Heart right ventricle (tissue), 16 donors: ENCODE measurements at places on chromosomes 11 and 22. TPM values are rescaled to one million over a fixed set of nuclear protein-coding genes. Genes with fewer than 3 reads are reported as not detected.
A peak's percentile ranks its signal among the peaks of the same experiment; 100 is the strongest.

The HEPHL1 gene
- polyA plus RNA-seq, result not detected

GRCh38 chr11:68942751-68943271 is 38.0 kb downstream of the MRGPRD start:
- no peak for DNase-seq

DNA sequence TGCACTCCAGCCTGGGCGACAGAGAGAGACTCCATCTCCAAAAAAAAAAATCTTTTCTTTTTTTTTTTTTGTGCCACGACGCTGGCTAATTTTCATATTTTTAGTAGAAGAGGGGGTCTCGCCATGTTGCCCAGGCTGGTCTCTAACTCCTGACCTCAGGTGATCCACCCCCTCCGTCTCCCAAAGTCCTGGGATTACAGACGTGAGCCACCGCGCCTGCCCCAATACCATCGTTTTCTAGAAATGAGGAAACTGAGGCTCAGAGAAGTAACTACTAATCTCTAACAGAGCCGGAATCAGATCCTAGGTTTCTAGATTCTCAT is 13.5 kb downstream of the SSH3 start:
- no peak for DNase-seq

GRCh38 chr22:26853495-26853894 is 196.1 kb downstream of the MIAT start:
- no peak for DNase-seq

The CHADL gene
- polyA plus RNA-seq, result 4.5 TPM

DNA sequence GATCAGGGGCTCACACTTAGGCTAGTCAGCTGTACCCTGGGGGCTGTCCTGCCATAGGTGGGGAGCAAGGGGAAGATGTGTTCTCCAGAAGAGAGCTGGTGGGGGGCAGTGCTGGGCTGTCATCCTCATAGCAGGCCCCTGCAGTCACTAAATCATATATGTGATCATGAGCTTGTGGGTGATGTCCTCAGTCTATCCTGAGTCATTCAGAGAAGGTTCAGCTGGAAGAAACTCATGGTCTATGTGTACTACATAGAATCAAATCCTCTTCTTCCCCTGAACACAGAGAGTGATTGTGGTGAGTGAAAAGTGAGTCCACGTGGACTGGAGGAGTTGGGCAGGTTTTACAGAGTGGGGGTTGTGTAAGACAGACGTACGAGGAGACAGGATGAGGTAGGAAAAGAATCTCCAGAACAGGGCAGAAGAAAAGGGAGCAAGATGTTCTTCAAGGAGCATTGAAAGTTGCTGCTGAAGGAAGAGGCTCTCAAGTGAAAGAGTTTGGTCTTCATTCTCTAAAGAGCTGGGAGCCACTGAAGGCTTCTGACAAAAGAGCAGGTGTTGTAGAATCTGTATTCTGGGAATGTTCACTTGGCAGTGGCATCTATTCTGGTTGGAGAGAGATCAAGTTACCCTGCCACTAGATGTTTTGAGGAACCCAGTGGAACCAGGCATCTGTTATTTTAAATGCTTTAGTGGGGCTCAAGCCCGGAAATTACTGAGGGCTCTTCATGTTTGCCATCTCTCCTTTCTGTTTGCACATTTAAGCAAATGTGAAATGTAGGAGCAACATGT is 68.9 kb downstream of the C22orf31 start:
- no peak for DNase-seq

GRCh38 chr11:126698576-126698975 is 302.0 kb downstream of the KIRREL3 start:
- no peak for DNase-seq

DNA sequence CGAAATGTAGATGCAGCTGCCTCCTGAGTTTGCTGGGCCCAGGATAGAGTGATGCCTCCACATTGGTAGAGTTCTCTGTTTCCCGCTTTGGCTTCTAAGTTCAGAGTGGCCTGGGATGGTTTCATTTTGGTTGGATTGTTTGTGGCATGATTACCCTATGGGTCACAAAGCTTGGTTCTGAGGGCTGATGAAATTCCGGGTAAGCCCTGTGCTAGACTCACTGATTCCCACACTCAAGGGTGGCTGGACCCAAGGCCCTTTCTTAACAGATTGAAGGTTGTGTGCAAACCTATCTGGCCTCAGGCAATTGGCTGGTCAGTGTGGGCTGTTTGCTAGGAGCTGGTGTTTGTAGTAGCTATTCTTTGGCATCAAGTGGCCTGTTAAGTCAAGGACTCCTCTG is 158.4 kb downstream of the MYO18B start:
- no peak for DNase-seq

The YWHAH gene
- polyA plus RNA-seq, result 38.8 TPM

DNA sequence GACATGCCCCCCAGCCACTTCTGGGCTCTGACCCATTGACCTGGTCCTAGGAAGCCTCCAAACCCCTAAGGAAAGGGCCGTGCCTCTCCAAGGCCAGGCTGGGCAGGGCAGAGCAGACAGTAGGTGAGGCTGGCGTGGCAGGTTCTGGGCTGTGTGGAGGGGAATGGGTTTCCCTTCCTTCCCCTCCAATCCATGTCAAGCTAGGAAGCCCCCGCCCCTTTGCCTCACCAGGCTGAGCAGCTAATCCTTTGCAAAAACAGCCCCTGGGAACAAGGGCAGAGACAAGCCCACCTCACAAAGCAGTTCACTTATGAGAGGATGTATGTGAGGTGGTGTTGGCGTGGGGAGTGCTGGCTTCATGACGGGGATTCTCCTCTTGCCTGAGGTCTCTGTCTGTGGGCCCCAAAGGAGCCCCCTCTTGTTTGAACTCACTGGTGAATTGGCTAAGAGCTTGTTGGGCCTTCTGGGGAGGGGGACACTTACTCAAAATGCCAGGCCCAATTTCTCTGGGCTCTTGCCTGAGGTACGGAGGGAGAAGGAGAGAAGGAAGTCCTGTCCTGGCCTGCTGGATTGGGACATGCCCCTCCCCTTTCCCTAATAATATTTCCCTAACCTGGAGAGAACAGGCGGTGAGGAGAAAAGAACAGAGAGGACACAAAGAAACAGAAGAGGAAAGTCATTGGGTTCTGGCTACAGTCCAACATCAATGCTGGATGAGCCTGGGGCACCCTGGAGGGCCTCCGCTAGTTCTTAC is 1.6 kb upstream of the TRIM29 start:
- no peak for DNase-seq

DNA sequence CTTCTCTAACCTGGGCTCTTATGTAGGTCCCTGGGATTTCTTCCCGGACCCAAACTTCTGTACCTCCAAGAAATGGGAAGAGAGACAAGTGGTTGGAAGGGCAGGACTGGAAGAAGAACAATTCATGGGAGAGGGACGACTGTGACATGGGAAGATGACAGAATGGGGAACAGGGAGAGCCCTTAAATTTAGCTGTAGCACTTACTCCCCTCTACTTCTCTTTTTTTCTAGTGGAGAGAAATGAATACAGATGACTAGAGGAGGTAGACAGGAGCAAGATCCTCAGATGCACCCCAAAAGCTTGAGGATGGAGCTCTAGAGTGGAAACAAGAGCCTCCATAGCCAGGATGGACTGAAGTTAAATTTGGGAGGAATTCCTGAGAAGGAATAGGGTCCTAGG is 2.3 kb downstream of the RHOG start:
- DNase-seq, result no peak

The SLC5A12 gene
- polyA plus RNA-seq, result not detected

GRCh38 chr22:20531404-20532201 is 24.2 kb downstream of the MED15 start:
- DNase-seq, result peak; percentile 53

The YPEL1 gene
- 4.2 TPM for polyA plus RNA-seq

The TCN2 gene
- 11.7 TPM for polyA plus RNA-seq

DNA sequence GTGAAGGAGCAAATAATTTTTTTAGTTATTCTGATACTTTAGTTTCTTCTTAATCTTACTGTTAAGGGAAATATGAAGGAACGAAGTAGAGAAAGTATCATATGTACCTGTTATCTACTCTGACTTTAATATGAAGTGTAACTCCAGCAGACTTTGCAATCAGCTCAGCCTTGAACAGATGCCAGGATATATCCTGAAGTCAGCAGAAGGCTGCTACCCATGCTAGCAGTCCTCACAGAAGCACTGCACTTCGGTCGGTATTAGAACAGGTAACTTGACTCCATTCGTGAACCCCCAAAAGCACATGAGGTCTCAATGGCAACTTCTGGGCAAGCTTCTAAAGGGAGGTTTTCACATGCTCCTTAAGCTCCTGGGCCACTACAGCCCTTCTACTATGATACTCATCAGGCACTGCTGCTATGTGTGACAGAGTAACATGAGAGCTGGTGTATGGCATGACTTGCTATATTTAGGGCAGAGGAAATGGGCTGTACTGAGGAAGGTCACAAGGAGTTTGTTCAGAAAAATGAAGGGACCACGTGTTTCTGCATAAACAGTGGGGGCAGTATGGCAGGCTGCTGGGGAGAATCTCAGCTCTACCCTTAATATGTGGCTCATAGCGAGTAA is 344.1 kb downstream of the SOX6 start:
- no peak for DNase-seq

DNA sequence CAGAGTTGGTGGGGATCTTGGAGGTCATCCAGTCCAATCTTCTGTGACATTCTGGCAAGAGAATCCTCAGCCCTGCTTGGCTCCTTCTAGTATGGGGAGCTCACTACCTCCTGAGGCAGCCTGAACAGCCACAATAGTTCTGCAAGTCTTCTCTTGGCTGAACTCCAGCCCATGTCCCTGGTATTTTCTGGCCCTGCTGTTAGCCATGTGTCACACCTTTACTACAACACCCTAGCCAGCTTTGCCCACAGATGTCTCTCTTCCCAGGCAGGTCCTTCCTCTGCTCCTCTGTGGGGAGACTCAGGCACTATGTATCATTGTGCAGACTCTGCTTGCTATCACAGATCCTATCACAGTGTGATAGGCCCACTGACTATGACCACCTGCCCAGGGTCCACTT is 297.7 kb downstream of the CTTN start:
- no peak for DNase-seq

DNA sequence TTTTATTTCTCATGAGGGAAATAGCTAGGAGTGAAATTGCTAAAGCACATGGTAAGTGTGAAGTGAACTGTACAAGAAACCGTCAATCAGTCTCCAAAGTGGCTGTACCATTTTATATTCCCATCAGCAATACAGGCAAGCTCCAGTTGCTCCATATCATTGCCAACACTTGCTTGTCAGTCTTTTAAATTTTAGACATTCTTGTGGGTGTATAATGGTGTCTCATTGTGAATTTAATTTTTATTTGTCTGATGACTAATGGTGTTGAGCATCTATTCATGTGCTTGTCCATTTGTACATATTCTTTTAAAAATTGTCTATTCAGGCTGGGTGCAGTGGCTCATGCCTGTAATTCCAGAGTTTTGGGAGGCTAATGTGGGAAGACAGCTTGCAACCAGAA is 34.1 kb upstream of the SMCO4 start:
- DNase-seq, result no peak

The CCDC87 gene
- 0.22 TPM for polyA plus RNA-seq

- DNase-seq, result no peak
These were observed 350.4 kb downstream of the DDX10 start for GRCh38 chr11:109015283-109015682.

The SMIM38 gene
- polyA plus RNA-seq, result 0.07 TPM

GRCh38 chr11:125886997-125887372 is 483 bp upstream of the HYLS1 start:
- peak; percentile 48 for DNase-seq

DNA sequence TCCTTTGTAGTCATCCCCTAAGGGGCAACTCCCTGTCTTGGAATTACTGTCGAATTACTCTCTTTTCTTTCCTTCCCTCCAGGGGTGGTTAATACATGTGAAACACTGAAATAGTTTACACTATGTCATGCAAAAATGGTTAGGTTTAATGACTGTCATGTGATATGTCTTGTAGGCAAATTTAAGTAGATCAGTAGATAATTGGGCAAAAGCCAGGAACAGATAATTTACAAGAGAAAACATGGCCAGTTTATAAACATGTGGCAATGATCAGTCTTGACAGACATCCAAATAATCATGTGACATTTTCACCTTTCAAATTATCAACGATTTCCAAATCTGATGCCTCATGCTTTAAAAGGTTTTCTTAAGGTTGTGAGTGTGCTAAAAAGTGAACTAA is 3.9 kb downstream of the VWA5A start:
- DNase-seq, result no peak

The IGLL1 gene
- not detected for polyA plus RNA-seq

The ZBTB16 gene
- polyA plus RNA-seq, result 21.1 TPM

DNA sequence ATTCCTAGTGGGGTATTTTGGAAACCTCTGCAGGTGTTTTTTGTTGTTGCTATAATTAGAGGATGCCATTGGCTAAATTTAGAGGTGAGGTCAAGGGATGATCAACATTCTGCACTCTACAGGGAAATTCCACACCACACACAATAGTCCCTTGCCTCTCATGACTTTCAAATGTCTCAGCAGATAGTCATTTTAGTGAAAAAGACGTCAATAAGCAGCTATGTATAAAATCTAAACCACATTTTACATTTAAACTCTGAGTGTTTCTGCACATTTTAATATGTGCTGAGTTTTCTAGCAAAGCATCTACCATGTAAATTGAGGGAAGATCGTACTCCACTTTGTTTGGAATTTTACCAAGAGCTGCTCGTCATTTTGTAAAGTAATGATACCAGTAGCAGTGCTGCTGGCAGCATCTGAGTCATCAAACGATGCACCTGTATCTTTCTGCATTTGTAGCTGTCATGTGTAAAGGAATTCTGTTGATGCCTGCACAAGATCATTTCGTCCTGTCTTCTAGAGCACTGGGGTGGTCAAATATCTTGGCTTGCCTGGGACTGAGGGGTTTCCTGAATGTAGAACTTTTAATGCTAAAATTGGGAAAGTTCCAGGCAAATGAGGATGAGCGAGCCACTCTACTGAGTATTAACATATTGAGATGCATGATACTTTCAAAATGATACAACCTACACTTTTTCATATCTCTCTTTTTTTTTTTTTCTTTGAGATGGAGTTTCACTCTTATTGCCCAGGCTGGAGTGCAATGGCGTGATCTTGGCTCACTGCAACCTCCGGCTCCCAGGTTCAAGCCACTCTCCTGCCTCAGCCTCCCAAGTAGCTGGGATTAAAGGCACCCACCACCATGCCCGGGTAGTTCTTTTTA is 414.5 kb upstream of the SYN3 start:
- no peak for DNase-seq

GRCh38 chr11:118002010-118002540 is 15.9 kb downstream of the IL10RA start:
- DNase-seq, result no peak

- no peak for DNase-seq
These were observed 15.9 kb upstream of the MMP7 start for GRCh38 chr11:102546427-102546826.

The INSC gene
- polyA plus RNA-seq, result 0.61 TPM

The FJX1 gene
- 3.4 TPM for polyA plus RNA-seq

DNA sequence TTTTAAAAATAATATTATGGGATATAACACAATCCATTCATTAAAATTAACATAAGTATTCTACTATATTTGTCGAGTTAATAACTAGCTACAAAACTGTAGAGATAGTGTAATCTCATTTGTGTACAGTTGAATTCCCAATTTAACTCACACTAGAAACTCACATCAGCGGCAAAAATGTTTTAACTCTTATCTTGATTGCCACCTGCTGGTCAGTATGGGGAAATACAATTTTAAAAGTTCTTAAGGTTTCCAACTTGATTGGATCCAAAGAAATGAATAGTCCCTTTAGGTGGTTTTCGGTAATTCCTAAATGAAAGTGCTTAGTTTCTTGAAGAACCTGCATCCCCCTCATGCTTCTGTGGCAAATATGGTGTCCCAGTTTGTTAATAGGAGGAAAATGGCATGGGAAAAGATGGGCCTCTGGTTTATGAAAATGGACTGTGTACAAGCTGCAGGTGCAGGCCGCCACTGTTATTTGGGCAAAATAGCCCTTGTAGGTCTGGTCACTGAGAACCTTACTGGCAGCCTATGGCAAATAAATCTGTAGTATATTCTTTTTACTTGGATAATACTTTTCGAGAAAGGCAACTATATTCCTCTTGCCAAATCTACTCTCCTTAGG is 33.7 kb upstream of the SLC17A6 start:
- DNase-seq, result no peak
